ELR (cell line): ENCODE measurements at places on chromosomes 7 and 10.

DNA sequence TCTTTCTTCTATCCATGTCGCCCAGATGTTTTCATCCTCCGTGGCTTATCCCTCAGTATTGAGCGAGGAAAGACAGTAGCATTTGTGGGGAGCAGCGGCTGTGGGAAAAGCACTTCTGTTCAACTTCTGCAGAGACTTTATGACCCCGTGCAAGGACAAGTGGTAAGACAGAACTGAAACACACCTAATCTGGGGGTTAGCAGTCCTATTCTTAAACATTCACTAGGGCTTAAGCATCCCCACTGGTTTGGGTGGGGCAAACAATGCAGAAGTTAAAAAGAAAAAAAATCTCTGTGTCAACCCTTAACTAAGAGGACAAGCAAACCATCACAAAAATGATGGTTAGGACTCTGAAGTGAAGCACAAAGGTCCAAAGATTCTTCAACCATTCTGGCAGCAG lies 43.8 kb downstream of the SP8 start:
- no peak for DNase-seq

DNA sequence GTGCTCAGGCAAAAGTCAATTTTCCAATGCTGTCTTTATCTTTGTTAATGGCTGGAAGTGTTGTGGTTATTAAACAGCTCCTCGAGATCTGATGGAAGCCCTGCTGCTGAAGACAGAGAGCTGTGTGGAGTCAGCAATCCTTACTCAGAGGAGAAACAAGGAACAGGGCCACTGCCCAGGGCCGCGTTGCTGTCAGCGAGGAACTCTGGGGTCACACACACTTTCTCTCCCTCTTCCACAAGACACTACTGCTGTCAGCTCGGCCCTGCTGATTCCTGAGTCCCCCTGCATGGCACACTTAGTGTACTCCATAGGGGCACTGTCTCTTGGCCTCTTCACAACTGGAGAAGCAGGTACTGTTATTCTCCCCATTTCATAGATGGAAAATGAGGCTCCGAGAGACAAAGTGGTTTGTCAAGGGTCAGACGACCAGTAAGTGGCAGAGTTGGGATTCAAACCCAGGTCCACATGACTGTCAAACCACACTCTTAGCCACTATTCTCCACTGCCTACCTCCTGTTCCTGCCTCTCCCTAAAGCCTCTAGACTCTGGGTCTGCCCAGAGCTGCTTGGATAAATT lies 29.3 kb upstream of the PDCD4 start:
- DNase-seq, result no peak

DNA sequence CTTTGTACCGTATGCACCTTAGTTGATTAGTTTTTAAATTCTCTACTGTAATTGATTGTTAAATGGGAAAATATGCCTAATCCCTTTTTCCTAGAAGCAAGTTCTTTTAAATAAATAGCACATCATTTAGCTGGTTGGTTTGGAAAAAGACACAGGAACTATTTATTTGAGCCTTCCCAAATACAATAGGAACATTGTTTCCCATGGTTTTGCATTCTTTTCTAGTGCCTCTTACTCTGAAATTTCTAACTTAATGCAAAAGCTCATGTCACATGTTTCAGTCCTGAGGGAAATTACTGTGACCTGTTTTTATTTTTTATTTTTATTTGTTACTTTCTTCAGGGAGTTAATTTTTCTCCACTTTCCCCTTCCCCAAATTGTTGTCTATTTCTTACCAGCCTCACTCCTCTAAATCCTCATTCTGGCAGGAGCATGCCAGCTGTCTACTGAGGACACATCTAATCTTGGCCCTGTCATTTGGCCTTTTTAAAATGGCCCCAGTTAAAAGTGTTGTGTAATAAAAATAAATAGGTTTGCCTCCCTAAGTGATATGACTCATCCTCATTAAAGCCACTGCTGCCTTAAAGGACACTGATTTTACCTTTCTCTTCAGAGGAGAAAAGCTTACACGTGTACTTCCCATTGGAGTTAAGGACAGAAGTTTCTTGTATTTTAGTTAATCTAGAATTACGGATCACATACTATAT lies 94.5 kb downstream of the PPP1R3A start:
- peak; percentile 7 for DNase-seq

GRCh38 chr7:26365901-26366275 lies 74.2 kb downstream of the SNX10 start:
- no peak for DNase-seq

DNA sequence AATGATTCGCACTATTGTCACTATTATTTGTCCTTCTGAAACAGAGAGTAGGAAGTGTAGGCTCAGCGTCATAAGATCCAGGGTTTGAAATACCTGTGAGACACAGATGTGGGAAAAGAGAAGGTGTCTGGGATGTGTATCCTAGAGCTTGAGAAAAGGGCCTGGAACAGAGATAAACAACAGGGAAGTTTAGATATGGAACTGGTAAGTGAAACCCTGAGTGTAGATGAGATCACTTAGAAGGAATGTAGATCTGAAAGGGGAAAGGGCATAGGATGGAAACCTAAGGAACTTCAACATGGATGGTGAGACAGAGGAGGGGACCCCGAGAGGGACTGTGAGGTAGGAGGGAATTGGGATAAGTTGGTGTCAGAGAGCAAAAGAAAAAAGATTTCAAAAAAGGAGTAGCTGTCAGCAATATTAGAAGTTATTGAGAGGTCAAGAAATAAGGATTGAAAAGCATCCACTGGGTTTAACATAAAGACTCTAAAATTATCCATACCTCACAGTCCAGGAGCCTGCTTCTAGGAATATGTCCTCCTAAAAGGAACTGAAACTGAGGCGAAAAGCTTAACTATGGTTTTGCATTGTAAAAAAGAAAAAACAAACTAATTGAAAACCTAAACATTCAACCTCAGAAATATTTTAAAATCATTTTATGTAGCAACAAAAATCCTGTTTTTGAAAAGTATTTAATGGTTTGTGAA lies 119.2 kb upstream of the NPVF start:
- no peak for DNase-seq

GRCh38 chr10:28202941-28203352 lies 99.9 kb downstream of the MPP7 start:
- no peak for DNase-seq

GRCh38 chr10:121853950-121854349 lies 73.9 kb downstream of the ATE1 start:
- no peak for DNase-seq

DNA sequence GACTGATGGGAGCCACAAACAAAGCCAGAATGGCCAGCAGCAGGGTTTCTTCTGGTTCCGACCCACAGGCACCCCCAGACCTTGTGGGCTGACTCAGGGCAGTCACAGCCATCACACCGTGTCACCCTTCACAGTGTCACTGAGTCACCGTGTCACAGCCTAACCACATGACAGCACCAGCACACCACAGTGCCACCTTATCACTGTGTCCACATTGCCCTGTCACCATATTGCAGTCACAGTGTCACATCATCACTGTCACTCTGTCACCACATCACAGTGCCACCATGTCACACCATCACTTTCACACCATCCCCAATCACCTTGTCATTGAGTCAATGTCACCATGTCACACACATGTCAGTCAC lies 77.0 kb downstream of the OAT start:
- no peak for DNase-seq

DNA sequence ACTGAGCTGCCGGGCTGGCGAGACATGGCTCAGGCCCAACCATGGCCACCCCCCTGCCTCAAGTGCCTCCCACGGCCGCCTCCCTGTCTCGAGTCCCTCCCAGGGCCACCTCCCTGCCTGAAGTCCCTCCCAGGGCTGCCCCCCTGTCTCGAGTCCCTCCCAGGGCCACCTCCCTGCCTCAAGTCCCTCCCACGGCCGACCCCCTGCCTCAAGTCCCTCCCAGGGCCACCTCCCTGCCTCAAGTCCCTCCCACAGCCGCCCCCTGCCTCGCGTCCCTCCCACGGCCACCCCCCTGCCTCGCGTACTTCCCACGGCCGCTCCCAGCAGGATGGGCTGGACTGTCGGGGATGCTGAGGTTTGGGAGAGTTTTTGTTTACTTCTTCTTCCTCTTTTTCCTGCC lies 462.5 kb downstream of the PTPRN2 start:
- no peak for DNase-seq

DNA sequence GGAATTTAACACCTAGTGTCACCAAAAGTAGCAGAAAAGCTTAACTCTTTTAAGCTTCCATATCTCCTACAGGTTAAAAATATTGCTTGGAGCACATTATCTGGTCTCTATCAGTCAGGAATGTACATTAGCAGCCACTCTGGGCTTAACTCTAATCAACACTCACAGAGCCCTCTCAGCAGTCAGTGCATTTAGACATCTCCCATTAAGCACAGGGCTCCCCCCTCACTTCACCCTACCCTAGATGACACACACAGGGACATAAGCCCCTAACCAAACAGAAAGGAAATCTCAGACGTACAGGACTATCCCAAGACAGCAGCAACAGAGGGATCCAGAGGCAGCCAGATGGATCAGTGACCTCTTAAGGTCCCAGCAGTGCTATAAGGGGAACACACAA lies 26.4 kb downstream of the FBXW4 start:
- no peak for DNase-seq

GRCh38 chr10:71429304-71429703 lies 32.6 kb downstream of the CDH23 start:
- DNase-seq, result no peak

DNA sequence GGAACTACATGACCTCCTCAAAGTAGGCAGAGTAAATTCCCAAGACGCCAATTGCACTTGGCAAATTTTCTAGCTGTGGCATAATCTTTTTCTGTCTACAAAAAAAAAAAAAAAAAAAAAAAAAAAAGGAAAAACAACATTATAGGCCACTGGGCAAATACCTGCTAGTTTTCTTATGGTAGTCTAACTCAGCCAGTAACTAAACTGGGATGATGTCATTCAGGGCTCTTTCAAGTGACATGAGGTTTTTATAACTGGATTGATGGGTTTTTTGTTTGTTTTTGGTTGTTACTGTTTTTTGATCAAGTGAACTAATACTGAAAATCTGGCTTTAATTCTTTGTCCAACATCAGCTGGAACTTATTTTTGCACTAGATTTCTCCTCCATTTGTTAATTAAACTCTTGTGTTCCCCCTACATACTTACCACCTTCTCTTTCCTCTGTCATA lies 7.4 kb upstream of the VIM start:
- peak; percentile 23 for DNase-seq

DNA sequence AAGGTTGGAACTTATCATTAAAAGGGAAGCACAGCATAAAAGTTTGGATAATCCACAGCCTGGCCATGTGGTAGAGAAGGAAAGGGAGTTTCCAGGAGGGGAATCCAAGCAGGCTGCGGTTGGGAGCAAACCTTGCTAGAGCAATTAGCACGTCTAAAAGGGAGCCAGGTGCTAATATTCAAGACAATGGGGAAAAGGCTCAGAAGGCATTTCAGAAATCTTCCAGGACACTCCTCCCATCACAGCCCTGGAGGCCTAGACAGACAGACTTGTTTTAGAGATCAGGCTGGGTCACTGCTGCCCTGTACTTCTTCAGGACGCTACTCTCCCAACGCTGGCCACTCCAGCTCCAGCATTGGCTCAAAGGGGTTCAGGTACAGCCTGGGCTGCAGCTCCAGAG lies 96.2 kb upstream of the KAT6B start:
- no peak for DNase-seq

DNA sequence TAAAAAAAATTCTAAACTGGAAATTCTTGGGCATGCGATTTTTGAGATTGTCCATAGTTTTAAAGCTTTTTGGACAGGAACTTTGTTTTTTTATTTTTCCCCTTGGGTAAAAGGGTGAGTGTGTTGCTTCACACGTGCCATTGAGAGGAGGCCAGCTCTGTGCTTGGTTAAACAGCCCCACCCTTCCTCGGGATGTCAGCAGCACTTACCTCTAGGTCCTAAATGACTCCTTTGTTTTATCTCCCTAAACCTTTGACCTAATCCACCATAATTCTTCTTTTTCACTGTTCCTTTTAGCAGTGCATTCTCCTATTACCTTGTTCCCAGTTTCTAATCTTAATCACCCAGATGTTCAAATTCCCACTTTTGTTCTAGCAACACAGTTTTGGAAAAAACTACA lies 83.5 kb downstream of the SEMA3D start:
- no peak for DNase-seq

DNA sequence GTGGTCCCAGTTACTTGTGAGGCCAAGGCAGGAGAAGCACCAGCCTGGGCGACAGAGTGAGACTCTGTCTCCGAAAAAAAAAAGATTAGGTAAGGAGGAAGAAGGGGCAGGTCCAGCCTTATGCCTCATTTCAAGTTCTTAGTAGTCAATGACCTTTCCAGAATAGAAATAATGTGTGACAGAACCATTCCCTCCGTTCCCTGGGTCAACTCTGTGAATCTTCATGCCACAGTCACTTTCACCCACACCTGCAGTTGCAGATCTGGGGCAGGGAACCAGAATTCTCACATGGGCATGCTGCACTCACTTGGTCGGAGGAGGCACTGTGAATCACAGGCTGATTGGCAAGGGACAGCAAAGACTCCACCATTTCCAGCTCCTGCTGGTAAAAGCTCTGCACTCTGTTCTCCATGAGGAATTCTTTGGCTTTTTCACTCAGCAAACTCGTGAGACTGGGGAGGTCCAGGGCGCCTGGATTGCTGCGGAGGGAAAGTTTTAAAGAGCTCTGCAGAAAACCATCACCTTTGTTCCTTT lies 20.7 kb downstream of the STN1 start:
- no peak for DNase-seq

- DNase-seq, result no peak
These were observed 85.1 kb upstream of the RELN start for GRCh38 chr7:104074529-104074928.

GRCh38 chr7:17131983-17132655 lies 166.3 kb upstream of the AHR start:
- DNase-seq, result no peak

- no peak for DNase-seq
These were observed 65.2 kb downstream of the LYZL1 start for GRCh38 chr10:29353887-29354561.
